ENCODE measurements at places on chromosomes 2 and 18. TPM values are rescaled to one million over a fixed set of nuclear protein-coding genes. Genes with fewer than 3 reads are reported as not detected.

MTHFD2 gene
- 293 TPM for total RNA-seq

GATA6 gene
- not detected for total RNA-seq

AQP12A gene
- not detected for total RNA-seq

TNFRSF11A gene
- 9.7 TPM for total RNA-seq

ALK gene
- total RNA-seq, result not detected

PLGLB1 gene
- 3.3 TPM for total RNA-seq

GNAL gene
- total RNA-seq, result 0.52 TPM

ATF2 gene
- 62.4 TPM for total RNA-seq

FN1 gene
- total RNA-seq, result 2.5 TPM

FOXD4L1 gene
- 0.23 TPM for total RNA-seq

HAT1 gene
- 60.2 TPM for total RNA-seq

UCN gene
- 2.6 TPM for total RNA-seq

CPO gene
- not detected for total RNA-seq

IL1F10 gene
- not detected for total RNA-seq

THSD7B gene
- not detected for total RNA-seq

MC2R gene
- total RNA-seq, result not detected

STARD6 gene
- total RNA-seq, result 0.61 TPM

RPRM gene
- not detected for total RNA-seq
